ENCODE measurements at places on chromosomes 5 and 9.

DNA sequence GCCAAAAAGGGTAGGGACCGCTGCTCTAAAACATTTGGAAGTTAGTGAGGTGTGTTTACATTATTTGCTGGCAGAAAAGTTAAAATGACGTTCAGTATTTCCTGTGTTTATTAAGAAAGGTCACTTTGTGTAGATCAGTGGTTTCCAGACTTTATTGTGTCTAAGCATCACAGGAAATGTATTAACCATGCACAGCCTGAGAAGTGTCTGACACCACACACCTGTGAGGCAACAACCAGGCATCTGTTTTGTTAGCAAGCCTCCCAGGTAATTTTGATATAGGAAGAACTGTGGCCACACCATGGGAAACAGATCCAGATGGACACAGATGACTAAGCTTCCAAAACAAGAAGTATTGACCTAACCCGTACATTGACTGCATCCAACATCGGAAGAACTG, 12.0 kb downstream of the TTC1 start:
- peak; percentile 40 for DNase-seq

DNA sequence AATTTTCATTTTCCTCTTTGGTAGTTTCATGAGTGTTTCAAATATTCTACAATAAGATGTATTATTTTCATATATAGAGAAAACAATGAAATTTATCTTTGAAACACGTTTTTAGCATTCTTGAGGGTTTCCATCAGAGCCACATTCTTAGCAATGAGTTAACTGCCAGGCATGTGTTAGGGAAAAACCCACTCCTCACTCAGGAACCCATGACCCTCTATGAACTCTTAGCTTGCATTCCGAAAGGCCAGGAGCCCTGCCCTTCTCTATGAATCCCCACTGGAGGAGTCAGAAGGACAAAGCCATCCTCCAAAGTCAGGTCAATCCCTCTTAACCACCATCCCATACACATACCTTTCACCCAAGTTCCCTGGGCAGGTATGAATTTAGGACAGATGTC, 57.5 kb downstream of the ADAMTS12 start:
- no peak for DNase-seq

DNA sequence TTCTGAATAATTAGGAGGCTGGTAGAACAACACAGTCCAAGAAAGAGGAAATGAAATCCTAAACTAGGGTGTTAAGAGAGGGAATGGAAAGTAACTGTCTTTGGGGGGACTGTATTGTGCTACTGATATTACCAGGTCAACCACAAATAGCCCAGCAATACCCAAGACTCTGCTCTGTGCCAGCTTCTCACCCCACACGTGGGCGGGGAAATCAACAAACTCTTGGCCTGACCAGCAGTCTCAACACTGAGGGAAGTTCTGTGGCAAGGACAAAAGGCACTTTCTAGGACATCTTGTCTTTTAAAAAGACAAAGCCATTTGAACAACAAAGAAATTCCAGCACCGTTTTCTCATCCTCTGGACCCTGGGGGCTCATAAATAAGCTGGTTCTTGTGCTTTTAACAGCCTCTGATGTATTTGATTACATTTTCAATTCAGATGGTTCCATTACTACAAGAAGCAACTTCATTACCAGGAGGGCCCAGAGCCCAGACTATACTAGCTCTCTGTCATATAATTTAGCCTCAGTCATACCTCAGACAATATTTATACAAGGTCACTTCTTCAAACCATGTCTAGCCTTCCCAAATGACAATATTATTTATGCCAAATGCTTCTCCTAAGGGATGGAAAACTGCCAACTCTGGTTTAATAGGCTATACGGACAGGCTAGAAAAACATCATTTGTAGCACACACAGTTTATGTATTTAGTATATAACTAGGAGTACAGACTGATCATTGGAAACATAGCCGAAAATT, 297.8 kb downstream of the CWC27 start:
- DNase-seq, result no peak

GRCh38 chr9:122286764-122287163, 22.1 kb downstream of the MRRF start:
- DNase-seq, result no peak

DNA sequence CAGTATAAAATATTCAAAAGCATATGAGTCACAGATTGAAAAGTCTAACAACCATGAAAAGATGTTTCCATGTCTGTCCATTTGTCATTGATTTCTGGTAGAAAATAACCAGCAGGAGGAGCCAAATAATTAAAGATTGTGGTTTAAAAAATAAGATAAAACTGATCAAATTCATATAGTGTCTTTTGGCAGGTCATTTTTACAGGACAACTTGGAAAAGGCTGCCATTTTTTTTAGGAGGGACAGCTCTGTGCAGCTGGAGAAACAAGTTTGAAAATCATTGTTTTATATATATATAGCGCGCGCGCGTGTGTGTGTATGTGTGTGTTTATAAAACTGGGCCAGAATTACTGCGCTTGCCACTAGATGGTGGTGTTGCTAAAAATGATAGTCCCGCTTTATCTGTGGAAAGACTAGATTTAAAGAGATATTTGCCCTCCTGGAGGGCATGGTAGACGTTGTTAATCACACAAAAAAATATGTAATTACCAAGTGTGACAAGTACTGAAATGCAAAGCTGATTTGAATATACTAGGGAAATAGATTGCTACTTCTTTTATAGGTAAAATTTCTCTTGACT, 1.3 kb upstream of the TRMO start:
- peak; percentile 89 for DNase-seq

- no peak for DNase-seq
Measured at GRCh38 chr5:172798422-172799215, 27.6 kb upstream of the DUSP1 start.

DNA sequence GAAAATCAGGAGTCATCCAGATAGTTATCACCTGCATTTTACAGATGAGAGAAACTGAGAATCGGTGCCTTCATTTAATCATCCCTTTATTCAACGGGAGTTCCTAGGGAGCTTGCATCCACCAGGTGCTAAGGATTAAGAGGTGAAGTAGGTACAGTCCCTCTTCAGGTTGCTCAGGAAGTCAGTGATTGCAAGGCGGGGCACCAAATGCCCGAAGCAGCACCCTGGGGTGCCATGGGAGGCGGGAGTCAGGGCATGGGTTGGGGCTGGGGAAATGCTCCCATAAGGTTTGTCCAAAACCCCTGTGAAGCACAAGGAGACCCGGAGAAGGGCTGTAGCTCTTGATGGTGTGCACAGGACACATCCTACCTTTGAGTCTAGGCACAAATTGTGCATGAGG, 98.8 kb upstream of the KLF4 start:
- no peak for DNase-seq

- no peak for DNase-seq
Measured at GRCh38 chr5:51977014-51977413, 593.8 kb downstream of the ISL1 start.

GRCh38 chr9:106798016-106798799, 64.8 kb upstream of the ZNF462 start:
- DNase-seq, result no peak

GRCh38 chr9:36770025-36770424, 197.3 kb downstream of the MELK start:
- DNase-seq, result no peak

- no peak for DNase-seq
Measured at GRCh38 chr5:107468276-107468675, 202.5 kb downstream of the EFNA5 start.

GRCh38 chr5:135062216-135063055, 28.4 kb upstream of the PITX1 start:
- no peak for DNase-seq

DNA sequence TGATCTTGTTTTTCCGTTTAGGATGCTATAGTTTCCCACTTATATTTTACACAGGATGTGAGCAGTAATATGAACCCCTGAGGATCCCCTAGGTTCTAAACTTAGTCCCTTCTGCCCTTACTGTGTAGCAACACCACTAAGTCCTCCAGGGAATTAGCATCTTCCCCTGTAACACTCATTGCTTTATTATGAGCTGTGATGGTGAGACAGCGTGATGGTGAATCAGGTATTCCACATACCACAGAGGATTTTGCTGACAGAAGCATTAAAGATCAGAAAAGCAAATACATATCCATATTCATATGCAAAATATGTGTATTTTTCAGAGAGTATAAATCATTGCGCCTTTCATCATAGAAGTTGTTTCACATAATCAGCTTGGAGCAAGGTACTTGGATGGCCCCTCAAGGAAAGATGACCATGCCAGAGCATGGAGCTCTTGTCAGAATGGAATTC, 317.0 kb downstream of the ICE1 start:
- no peak for DNase-seq

DNA sequence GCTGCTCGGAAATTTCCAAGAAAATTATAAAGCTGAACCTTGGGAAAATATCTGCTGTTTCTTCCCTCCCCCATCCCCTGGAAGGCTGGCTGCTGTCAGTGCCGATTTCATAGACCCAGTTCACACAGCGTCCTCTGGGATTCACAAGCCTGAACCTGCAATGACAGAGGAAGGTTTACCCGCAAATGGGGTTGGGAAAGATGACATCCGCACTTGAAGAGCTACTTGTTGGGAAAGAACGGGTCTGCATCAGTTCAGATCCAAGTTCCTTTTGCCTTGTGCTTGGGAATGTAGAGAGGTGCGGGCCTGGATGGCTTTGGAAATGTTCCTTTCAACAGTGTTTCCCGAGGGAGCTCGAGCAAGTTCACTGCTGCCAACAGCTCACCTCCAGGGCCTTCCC, 13.9 kb downstream of the PCDH12 start:
- DNase-seq, result no peak

DNA sequence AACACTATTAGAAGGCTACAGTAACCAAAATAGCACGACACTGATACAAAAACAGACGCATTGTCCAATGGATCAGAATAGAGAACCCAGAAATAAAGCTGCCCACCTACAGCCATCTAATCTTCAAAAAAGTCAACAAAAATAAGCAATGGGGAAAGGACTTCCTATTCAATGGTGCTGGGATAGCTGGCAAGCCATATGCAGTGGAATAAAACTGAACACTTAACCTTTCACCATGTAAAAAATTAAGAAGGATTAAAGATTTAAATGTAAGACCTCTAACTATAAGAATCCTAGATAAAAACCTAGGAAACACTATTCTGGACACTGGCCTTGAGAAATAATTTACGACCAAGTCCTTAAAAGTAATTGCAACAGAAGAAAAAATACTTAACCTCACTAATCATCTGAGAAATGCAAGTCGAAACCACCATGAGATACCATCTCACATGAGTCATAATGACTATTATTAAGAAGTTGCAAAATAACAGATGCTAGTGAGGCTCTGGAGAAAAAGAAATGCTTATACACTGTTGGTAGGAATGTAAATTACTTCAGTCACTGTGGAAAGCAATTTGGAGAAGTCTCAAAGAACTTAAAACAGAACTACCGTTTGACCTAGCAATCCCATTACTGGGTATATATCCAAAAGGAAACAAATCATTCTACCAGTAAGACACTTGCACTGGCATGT, 203.3 kb upstream of the CDH9 start:
- no peak for DNase-seq

All from CD4-positive, CD25-positive, alpha-beta regulatory T cell (primary cell).